ENCODE measurements at places on chromosomes 2 and 18. TPM values are rescaled to one million over a fixed set of nuclear protein-coding genes. Genes with fewer than 3 reads are reported as not detected.
A peak's percentile ranks its signal among the peaks of the same experiment; 100 is the strongest.

Gene TNFRSF11A
- total RNA-seq: 0.37 TPM

Gene DYNAP
- not detected for total RNA-seq

Gene ARHGAP15
- total RNA-seq: not detected

Gene ACVR2A
- total RNA-seq: 17.9 TPM

Gene TXNL4A
- total RNA-seq: 201 TPM

Gene SP9
- total RNA-seq: 0.15 TPM

Gene EFEMP1
- not detected for total RNA-seq

Gene MARCO
- total RNA-seq: not detected

Gene CNGA3
- not detected for total RNA-seq

Gene TRABD2A
- total RNA-seq: 0.46 TPM

Gene FAP
- total RNA-seq: 0.88 TPM

Gene IGFBP5
- total RNA-seq: 5.4 TPM

Gene LCT
- total RNA-seq: 0.37 TPM

Gene TDRD15
- total RNA-seq: not detected

Gene IL36RN
- not detected for total RNA-seq

Gene MAPRE3
- 9.0 TPM for total RNA-seq

Gene KLHL41
- total RNA-seq: 0.63 TPM

Gene CDK15
- total RNA-seq: 0.11 TPM

GRCh38 chr2:143623231-143623908, 494.2 kb downstream of the ARHGAP15 start:
- DNase-seq: no peak

DNA sequence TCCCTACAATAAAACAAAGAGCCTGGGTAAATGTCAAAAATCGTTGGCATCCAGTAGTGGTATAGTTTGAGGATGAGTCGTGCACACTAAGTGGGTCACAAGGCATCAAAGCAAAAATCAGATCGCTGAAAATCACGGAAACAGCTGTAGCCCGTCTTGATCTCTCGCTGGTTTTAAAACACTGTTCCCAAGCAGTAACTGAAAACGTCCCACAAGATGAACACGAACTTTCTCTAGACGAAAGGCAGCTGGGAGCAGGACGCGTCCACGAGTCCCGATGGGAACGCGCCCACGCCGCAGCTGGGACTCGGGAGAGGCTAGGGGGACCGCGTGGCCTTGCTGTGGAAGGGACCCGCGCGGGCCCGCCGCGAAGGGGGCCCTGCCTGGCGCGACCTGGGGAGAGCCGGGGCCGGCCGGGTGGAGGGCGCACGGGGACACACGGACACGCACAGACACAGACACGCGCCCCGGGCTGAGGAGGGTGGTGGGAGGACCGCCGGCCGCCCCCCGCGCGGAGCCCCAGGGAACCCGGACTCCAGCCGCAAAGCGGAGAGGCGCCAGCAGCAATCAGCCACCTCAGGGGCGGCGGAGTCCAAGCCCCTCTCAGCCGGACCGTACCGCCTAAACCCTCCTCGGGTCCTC, 651 bp downstream of the STK17B start:
- peak; percentile 61 for DNase-seq

DNA sequence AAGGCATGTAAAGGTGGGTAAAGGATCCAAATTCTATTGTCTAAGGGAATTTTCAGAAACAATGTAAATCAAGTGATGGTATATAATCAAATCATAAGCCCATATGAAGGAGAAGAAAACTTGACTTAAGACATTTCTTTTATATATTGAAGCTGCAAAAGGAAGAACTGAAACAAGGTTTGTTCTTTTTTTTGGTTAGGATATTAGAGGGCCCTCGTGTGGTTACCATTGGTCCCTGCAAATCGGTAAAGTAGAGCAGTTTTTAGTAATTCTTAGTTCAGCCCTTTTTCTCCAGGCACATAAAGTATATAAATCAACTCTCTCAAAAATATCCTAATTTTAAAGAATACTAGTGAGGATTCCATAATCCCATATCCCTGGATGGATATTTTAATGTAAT, 105.6 kb upstream of the STK17B start:
- peak; percentile 59 for DNase-seq

DNA sequence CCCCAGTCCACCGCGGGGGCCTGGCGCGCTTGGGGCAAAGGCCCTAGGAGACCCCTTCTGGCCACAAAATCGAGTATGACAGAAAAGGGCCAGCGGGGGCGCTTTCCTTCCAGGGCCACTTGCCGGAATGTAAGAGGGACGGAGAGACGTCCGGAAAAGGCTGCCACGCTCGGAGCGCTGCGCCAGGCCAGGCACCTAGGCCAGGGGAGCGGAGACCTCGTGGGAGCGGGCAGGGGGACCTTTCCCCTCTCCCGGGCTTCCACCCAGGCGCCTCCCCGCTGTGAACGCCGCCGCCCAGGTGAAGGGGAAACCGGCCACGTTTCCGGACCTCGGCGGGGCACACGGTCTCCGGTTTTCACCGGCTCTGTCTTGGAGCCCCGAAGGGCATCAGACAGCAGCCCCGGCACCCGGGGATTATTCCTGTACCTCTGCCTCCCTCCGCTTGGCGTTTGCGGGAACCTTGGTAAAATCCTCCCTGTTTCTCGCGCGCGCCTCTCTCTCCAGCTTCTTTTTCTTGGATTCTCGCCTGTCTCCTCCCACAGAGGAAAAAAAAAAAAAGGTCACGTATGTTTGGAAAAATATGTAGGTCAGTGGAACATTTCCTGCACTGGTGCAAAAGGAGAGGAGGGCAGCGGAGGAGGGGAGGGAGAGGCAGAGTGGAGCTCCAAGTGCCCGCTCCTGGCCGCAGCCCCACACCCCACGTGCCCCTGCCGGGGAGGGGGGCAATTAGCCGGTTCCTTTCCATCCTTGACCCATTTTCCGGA, 1.2 kb upstream of the NPAS2 start:
- peak; percentile 39 for DNase-seq

GRCh38 chr2:45973426-45973825, 322.0 kb downstream of the PRKCE start:
- DNase-seq: peak; percentile 58

GRCh38 chr2:98467082-98467536, 22.5 kb downstream of the INPP4A start:
- no peak for DNase-seq

DNA sequence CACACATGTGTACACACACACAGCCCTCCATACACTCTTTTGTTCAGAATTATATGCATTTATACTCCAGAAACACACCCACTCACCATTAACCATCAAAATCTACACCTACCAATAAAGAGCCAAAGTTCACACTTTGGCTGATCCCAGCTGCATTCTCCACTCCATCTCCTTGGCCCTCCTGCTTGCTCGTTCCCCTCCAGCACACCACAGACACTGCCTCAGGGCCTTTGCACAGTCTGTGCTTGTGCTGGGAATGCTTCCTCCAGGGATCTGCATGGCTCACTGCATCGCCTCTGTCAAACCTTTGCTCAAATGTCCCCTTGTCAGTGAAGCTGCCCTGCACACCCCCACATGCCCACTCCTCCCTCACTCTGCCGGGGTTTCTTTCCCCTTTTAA, 46.0 kb downstream of the POMC start:
- DNase-seq: no peak

GRCh38 chr2:176039375-176039774, 37.3 kb upstream of the LNPK start:
- no peak for DNase-seq

DNA sequence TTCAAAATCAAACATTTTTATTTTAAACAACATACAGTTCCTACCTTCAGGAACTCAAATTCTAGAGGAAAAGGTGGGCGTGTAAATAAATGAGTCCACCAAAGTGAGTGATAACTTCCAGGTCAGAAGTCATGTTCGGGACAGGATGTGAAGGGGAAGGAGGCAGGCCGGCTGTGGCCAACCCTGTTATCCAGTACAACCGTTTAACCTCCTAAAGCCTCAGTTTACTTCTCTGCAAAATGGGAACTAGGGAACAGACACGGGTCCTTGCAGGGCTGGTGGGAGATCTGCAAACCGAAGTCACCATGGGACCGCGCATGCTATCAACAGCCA, 373 bp downstream of the EIPR1 start:
- DNase-seq: peak; percentile 54

DNA sequence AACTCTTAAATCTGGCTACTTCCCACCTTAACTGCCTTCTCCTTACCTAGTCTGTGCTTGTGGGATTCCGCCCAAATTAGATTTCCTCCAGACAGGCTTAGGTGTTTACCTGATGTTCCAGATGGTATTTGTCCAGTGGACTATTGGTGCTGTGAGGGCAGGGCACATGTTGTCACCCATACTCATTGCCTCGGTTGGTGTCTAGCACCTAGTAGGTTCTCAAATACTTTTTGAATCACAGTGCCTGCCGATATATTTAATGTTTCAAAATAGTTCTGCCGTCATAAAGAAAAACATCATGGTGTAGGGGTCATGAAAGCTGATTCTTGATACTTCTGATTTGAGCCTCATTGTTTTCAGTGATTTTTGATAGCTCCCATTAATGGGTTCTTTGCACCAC, 1.1 kb downstream of the SEPTIN2 start:
- DNase-seq: no peak

DNA sequence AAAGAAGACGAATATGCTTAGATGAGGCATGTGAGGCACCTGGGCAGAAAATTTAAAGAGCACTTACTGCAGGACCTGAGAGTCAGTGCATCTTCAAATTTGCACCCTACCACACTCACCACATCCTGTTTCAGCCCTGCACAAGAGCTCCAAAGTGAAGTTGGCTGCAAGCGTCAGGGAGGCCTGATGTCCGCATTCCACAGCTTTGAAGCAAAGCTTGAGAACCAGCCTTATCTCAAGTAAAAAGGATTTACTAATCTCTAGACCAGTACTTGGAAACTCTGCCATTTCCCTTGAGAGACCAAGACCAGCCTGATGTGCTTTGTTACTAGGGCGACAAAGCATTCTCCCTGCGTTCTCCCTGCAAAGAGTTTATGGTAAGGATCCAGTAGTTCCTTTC, 3.4 kb upstream of the ASNSD1 start:
- DNase-seq: no peak

DNA sequence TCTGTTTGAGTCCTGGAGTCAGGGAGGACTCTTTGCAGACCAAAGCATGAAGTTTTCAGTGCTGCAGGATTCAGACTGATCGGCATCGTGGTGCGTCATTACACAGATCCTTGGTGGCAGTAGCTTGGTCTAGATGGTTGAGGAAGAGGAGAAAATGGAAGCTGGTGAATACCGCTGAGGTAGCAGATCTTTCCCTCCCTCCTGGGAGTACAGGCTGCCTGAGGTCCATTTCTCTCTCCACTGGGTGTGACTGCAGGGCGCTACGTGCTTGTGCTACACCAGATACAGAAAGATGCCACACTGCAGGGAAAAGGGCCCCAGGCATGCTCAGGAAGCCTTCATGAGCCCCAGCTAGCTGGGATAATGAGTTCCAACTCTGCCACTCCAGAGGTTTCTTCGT, 3.3 kb upstream of the CNDP1 start:
- no peak for DNase-seq

GRCh38 chr2:145797692-145798091, 1277.8 kb upstream of the ZEB2 start:
- DNase-seq: no peak

- no peak for DNase-seq
These were observed 72.4 kb downstream of the ZNF236 start for GRCh38 chr18:76894566-76895346.

- DNase-seq: no peak
These were observed 153.8 kb downstream of the TTC32 start for GRCh38 chr2:19748073-19748375.

GRCh38 chr2:240873098-240873788, 4.6 kb downstream of the AGXT start:
- DNase-seq: no peak

DNA sequence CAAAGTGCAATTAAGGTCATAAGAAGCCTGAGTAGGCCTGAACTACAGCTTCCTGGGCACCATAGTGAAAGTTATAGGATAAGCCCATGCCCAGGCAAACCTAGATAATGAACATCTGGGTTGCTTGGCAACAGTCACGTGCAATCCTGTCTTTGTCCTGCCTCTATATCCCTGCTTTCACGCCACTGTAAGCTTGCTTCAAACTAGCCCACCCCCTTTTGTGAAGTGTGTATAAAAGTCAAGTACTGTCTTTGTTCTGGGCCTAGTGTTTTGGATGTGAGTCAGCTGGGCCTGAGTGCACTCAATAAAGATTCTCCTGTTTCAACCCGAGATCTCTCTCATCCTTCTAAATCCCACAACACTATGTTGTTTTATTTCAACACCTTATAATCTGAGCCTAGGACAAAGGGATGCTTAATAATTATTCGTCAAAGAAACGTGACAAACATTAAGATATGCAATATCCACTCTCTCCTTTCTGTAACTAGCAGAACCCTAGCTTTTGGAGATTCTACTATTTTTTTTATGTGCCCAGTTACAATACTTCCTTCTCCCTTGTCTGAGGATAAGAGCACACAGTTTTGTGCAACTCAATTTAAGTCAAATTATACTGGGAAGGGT, 927.8 kb downstream of the SUCLG1 start:
- no peak for DNase-seq

DNA sequence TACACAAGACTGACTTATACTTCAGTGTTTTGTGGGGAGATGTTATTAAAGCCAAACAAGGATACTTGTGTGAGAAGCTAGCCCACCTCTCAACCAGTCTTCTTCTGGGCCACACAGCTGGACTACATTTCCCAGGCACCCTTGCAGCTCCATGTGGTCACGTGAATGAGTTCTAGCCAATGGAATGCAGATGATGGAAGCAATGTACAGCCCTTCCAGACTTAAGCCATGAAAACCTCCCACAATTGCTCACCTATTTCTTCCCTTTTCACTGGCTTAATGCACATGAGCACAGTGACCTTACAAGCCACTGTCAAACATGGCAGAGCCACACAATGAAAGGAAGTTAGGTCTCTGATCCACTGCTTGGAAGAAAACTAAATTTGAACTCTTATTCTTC, 20.4 kb upstream of the FEZ2 start:
- peak; percentile 80 for DNase-seq

DNA sequence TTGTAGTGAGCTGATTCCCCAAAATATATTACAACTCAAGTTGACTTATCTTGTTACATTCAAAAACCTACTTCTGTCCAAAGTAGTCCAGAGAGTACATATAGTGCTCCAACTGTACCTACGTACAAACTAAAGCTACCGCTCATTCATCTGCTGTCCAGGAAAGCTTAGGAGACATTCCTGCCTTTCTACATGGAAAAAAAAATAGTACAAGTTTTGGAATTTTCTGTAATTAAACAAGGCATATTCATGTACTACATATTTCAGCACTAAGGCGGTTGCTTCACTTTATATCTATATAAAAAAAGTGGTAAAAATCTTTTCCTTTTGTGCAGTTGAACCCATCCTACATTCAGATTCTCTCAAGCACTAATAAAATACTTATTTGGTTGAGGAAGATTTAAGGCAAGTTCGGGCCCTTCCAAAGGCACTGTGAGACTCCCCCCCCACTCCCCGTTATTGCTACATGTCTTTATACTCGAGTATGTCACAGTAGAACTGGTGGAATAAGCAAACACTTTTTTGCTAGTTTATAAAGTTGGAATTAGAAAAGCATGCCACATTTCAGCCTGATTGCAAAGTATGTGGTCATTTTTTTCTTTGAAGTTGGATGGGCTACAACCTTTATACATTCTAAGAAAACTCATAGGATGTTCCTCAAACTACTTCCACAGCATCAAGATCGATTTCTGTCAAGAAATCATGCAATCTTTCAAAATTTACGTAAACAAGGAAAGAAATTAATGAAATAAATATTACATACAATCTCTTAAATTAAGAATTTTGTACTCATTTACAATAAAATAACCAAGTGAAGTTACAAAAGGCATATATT, 3.7 kb downstream of the ZFP36L2 start:
- DNase-seq: no peak

- no peak for DNase-seq
These were observed 5.7 kb downstream of the SERPINB8 start for GRCh38 chr18:63975628-63976027.

GRCh38 chr18:79421275-79421857, 25.6 kb downstream of the NFATC1 start:
- no peak for DNase-seq

GRCh38 chr2:119025762-119026351, 83.9 kb downstream of the MARCO start:
- no peak for DNase-seq

Measured in A673 (cell line).